ENCODE measurements at places on chromosomes 16 and 17.

GRCh38 chr16:48187779-48188178 is 32.0 kb upstream of the ABCC12 start:
- DNase-seq: no peak

GRCh38 chr17:77076124-77076830 is 64.5 kb upstream of the SEC14L1 start:
- DNase-seq: peak; percentile 41

DNA sequence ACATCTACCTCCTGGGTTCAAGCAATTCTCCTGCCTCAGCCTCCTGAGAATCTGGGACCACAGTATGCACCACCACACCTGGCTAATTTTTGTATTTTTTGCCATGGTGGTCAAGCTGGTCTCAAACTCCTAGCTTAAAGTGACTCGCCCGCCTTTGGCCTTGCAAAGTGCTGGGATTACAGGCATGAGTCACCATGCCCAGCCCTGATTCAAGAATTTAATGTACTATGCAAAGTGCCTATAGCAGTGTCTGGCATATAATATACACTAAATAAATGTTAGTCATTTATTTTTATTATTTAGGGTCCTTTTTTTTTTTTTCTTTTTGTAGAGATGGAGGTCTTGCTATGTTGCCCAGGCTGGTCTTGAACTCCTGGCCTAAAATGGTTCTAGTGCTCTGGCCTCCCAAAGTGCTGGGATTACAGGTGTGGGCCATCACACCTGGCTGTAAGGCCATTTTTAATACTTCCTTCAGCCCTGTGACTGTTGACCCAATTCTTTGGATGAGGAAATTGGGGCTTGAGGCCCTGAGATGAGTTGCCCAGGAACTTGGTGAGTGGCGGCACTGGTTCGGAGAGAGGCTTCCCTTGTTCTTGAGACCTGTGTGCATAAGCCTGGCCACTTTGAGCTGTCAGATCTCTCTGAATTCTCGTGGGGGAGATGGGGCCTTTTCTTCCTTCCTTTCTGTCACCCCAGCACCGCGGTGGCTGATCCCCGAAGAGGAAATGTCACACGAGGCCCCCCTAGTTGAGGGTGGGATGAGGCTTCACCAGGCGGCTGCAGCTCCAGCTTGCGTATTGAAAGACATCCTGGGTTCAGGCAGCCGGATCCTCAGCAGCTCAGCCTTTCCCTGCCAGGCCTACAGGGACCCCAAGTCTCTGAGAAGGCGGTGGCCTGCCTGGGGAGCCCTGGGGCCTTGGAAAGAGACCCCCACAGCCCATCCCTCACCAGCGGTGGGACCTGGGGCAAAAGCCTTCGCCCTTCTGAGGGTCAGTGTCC is 38.7 kb downstream of the LAT start:
- DNase-seq: no peak

- no peak for DNase-seq
Observed at GRCh38 chr17:39812466-39812865, 51.6 kb downstream of the IKZF3 start.

DNA sequence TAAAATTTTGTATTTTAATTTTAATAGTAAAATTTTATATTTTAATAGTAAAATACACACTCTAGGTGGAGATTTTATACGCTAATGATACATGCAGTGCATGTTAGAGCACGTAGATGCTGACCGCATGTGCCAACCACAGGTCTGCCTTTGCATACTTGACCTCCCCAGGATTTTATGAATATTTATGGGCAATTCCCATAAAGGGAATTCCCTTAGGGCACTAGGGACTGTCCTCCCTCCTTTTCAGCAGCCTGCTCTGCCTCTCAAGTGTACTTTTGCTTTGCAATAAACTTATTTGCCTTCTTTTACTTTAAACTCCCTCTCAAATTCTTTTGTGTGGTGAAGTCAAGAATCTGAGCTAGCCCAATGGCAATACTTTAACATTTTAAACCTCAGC is 217.7 kb upstream of the CDH8 start:
- DNase-seq: no peak

GRCh38 chr16:7624871-7625766 is 292.5 kb downstream of the RBFOX1 start:
- DNase-seq: no peak

Data from fibroblast of skin of right biceps (primary cell).